NK-92 treated with Interleukin-12 subunit alpha and Interleukin-12 subunit beta, amount 100 ng/mL, for 24 hours (cell line): ENCODE measurements at places on chromosomes 11 and 22.

- DNase-seq: no peak
These were observed 23.7 kb upstream of the MYO18B start for GRCh38 chr22:25718135-25718840.

DNA sequence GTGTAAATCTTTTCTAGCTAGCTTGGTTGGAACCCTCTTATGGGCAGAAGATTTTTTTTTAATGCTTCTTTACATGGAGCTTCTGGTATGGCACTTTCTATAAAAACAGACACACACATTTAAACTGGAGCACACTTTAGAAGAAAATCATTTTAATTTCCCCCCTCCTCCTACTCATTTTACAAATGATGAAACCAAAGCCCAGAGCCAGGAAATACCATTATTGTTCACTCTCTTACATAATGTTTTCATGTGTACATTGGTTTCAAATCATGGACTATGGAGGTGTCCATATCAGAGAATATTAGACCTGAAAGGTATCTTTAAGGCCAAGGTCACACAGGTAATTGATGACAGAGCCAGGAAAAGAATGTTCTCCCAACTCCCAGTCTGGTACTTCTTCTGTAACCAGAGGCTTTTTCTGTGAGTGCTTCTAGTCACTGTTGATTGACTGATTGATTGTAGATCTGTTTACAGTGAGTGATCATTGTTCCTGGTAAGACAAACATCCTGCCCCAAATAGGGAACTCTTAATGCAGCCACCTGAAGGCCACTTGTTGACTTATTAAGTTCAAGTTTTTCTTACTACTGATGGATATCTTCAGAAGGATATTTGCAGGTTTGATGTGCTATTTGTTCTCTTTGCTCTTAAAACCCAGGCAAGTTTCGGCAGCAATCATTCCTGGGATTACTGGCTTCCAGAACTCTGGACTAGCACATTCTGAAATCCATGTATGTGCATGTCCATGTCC lies 26.8 kb upstream of the ME3 start:
- DNase-seq: no peak

DNA sequence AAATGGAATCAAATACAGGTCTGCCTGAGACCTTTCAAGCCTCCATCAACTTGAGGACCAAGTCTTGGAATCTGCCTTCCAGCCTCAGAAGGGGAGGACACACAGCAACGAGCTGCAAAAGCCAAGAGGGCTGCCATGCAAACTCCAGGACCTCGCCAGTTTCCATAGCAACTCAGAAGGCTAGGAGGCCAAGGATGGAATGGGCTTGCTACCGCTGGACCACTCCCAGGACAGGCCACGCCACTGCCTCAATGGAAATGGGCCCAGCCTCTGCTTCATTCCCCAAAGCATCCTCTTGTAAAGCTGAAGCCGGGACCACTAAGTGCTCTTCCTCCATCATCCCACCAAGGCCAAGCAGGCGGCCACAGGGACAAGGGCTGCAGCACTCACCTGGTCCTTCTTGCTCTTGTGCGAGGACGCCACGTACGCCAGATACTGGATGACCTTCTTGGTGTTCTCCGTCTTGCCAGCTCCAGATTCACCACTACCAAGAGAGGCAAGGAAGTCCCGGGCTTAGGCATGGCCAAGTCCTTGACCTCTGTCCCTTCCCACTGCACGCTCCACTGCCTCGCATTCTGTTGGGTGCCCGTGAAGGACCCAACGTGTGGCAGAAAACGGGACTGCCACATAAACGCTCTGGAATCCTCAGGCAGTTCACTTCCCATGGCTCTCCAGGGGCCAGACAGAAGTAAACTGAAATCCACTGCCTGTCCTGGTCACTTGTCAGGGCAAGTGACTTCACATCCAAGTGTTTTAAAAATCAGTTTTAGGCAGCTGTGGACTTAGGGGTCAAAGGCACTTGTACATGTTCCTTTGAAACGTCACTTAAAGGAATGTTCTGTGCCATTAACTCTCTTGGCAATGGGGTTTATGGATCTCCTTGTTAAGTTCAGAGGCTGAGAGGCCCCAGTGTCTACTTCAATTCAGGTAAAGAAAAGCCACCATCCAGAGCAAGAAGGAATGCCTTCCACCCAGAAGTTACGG lies 61.3 kb downstream of the MYH9 start:
- no peak for DNase-seq

DNA sequence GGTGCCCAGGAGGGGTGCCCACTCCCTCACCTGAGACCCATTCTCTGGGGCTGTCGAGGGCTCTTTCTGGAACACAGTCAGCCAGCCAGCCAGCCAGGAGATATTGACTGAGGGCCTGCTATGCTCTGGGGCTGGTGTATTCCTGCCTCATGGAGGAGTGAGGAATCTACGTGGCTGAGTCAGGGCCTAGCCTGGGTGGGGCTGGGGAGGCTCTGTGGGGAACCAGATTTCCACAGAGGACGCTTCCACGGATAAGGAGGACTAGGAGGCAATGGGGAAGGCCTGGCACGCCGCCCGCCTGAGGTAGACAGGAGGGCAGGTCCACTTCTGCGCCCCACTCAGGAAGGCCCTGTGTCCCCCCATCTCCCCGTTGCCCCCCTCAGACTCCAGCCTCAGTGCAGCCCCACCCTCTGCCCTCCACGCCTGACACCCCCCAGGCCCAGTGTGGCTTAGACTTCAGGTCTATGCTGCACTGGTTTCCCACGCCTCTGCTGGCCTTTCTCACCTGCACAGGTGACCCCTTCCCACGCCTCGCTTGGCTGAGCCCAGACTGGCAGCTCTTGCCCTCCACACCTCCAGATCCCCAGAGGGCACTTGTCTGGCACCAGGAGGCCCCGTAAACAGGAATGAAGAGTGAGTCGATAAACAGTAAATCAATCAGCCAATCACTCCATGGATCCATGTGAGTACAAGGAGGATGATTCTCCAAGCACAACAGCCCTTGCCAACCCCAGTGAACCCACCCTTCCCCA lies 37.5 kb downstream of the MACROD1 start:
- DNase-seq: no peak

DNA sequence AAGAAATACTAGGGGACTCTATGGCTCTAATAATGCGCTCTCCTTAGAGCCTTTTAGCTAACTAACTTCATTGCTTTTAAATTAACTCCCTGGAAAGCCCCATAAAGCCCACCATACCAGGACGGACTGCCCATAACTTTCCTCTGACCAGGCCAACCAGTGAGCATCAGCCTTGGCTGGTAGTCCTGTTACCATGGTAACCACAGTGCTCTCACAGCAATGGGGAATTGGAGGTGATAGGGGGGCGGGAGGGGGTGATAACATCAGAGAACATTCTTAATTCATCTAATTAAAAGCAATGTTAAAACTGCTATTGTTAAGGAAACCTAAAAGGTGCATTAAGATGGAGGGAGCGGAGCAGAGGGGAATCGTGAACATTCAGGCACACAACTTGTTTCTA lies 27.2 kb upstream of the CHRM4 start:
- DNase-seq: no peak

- DNase-seq: no peak
These were observed 5.4 kb downstream of the NADSYN1 start for GRCh38 chr11:71458146-71459070.

- DNase-seq: no peak
These were observed 342.6 kb upstream of the CCDC90B start for GRCh38 chr11:83628622-83629355.

DNA sequence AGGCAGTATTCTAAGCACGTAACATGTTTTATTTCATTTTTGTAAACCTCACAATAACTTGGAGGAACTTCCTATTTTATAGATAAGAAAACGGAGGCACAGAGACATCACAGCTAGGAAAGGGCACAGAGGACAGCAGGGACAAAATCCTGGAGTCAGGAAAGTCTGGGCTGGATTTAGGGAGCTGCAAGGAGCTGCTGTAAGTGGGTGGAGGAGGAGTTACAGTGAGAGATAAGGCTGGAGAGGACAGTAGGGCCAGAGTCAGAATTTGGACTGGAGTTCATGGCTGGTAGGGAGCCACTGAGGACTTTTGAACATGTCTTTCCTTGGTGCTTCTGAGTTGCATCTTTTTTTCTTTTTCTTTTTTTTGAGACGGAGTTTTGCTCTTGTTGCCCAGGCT lies 32.2 kb upstream of the PTPRJ start:
- DNase-seq: no peak

- DNase-seq: no peak
These were observed 17.4 kb upstream of the MRGPRX2 start for GRCh38 chr11:19077965-19078364.

DNA sequence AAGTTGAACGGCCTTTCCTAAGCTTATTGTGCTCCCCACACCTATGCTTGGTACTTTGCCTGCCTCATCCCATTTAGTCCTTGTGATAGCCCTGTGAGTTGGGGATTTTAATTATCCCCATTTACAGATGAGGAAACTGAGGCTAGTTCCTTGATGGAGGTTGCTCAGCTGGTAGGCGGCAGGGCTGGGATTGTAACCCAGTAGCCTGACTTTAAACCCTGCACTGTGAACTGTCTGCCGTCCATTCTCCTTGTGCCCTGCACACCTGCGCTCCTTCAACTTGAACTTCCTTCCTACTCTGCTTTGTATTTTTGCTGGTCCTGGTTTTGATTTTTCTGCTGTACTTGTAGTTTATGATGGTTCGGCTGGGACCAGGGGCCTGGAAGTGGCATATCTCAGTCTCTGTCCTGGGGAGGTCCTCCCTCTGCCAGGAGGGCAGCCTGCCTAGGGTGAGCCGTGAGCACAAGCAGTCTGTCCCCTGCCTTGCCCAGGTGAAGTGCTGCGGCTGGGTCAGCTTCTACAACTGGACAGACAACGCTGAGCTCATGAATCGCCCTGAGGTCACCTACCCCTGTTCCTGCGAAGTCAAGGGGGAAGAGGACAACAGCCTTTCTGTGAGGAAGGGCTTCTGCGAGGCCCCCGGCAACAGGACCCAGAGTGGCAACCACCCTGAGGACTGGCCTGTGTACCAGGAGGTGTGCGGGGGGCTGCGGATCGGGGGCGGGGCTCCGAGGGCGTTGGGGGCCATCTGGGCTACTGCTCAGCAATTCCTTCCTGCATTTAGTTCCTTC lies 52.4 kb downstream of the CD82 start:
- DNase-seq: no peak

DNA sequence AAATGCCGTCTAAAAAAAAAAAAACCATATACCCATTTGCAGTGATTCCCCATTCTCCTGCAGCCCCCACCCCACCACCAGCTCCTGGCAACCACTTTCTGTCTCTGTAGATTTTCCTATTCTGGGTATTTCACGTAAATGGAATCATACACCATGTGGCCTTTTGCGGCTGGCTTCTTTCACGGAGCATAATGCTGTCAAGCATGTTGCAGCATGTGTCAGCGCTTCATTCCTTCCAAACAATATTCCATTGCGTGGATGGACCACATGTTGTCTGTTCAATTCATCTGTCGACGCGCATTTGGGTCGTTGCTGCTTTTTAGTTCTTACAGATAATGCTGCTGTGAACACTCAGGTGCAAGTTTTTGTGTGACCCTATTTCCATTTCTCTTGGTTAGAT lies 14.8 kb upstream of the EMID1 start:
- no peak for DNase-seq
